SJCRH30 (cell line): ENCODE measurements at places on chromosomes 16 and 17. TPM values are rescaled to one million over a fixed set of nuclear protein-coding genes. Genes with fewer than 3 reads are reported as not detected.
A peak's percentile ranks its signal among the peaks of the same experiment; 100 is the strongest.

DNA sequence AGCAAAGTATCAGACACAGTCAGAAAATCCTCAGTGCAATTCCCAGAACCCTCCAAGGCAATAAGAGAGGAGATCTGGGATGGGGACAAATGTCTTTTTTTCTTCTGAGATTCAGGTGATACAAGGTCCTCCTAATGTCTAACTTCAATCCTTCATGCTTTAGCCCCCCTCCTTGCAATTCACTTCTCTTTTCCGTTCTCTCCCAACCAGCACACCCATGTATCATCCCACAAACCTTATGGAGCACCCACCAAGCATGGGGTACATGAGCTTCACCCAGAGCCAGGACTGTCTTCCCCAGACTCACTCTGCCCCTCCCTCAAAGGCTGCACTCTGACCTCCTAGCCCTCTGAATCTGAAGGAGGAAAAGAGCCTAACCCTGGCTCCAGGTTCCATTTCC, 10.1 kb downstream of the HDAC5 start:
- no peak overlapping the region for H3K27ac ChIP-seq
- peaks cover 38% of the 10 kb centered on the region for H3K4me1 ChIP-seq
- DNase-seq, result no peak
- H3K4me3 ChIP-seq, result no peak overlapping the region

Gene C17orf100
- total RNA-seq, result 1.4 and 1.9 TPM in 2 replicates

DNA sequence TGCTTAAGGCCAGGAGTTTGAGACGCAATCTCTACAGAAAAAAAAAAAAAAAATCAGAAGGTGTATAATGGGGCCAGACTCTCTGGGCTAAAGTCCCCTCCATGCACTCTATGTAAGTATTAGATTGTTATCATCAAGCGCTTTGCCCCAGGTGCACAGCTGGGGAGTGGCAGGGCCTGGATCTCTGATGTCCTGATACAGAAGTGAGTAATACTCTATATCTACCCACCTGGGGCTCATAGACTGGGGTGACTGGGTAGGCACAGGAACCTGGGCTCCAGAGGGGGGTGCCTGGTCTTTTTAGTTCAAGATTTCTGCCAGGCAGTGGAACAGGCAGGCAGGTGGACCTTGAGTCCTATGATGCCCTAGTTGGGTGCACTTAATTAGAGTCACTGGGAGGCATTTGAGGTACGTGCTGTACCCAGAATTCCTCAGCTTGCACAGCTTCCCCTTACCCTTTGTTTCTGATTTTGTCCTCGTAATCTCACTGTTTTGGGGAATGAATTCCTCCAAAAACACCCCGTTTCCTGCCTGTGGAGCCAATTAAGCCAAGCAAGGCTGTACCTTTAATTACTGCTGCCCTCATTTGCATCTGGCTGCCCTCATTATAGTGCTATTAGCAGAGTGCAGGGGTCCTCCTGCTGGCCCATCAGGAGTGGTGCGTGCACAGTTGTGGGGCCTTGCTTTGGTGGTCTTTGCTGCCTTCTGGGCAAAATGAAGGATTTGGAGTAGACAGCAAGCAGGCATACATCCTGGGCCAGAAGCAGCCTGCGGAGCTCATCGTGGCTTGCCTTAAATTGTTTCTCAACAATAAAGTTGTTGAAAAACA, 239.0 kb downstream of the SNX29 start:
- no peaks in the 10 kb centered on the region for H3K36me3 ChIP-seq
- no peak overlapping the region for H3K27ac ChIP-seq
- no peaks in the 10 kb centered on the region for H3K27me3 ChIP-seq
- H3K4me3 ChIP-seq, result no peak overlapping the region
- DNase-seq, result peak; percentile 37

Gene OR2C1
- total RNA-seq, result not detected in 2 replicates

Gene TMIGD1
- total RNA-seq, result not detected in 2 replicates

DNA sequence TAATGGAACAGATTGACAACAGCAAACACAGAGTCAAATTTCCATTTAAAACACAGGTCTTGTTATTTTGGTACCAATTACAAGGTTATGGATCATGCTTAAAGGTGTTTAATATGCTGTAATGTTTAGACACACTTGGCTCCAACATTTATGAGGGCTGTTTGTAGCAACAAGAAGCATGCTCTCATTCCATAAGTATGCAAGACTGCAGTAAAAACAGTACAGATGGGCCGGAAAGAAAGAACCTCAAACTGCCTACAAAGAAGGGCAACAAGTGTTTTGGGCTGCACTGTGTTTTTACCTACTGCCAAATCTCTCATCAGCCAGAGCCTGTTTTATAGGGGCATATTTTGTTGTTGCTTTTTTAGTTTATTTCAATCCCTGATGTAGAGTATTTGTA, 100.5 kb upstream of the HS3ST3A1 start:
- DNase-seq, result no peak
- H3K4me3 ChIP-seq, result no peak overlapping the region
- 0 out of 2 replicates have a peak, but pooled peaks cover 2% of the 10 kb centered on the region for H3K4me1 ChIP-seq
- H3K27ac ChIP-seq, result no peak overlapping the region

Gene PRDM7
- total RNA-seq, result not detected in 2 replicates

Gene CUEDC1
- total RNA-seq, result 11.6 and 14.4 TPM in 2 replicates

- no peak overlapping the region for H3K27ac ChIP-seq
- no peaks in the 10 kb centered on the region for H3K27me3 ChIP-seq
- peaks cover 29% of the 10 kb centered on the region for H3K4me1 ChIP-seq
Measured at GRCh38 chr17:37478187-37478586, 11.5 kb upstream of the DUSP14 start.

DNA sequence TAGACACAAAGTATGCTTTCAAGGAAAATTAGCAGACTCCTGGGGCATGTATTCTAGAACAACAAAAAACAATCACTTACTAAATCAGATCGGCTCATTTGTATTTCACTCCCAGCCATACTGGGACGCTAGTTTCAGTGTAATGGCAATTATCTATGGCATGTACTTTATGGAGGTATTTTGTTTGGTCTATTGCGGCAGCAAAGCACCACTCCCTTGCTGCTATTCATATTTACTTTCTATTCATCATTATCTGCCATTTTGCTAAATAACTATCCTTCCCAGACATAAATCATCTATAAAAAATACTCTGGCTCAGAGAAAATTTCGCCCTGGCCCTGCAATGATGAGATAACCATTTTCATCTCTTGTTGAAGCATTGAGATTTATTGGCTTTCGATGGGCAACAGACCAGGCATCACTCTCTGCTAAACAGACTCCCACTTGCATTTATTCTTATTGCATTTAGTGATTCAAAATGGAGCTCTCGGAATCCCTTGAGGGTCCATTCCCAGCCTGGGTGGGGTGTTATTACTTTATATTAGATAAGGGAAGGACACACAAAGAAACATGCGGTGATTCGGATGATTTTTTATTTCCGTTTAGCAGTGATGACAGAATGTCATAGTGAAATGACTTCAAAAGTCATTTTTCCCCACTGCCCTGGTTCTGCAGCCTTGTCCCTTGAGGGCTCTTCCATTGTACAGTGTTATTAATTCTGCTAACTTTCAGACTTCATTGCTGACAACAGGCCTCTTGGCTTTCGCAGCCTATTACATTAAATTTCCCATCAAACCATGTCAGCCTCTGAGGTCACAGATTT, 225.8 kb downstream of the IRX3 start:
- H3K4me3 ChIP-seq, result no peak overlapping the region
- H3K27ac ChIP-seq, result no peak overlapping the region
- H3K27me3 ChIP-seq, result no peaks in the 10 kb centered on the region
- DNase-seq, result no peak
- H3K36me3 ChIP-seq, result no peaks in the 10 kb centered on the region

DNA sequence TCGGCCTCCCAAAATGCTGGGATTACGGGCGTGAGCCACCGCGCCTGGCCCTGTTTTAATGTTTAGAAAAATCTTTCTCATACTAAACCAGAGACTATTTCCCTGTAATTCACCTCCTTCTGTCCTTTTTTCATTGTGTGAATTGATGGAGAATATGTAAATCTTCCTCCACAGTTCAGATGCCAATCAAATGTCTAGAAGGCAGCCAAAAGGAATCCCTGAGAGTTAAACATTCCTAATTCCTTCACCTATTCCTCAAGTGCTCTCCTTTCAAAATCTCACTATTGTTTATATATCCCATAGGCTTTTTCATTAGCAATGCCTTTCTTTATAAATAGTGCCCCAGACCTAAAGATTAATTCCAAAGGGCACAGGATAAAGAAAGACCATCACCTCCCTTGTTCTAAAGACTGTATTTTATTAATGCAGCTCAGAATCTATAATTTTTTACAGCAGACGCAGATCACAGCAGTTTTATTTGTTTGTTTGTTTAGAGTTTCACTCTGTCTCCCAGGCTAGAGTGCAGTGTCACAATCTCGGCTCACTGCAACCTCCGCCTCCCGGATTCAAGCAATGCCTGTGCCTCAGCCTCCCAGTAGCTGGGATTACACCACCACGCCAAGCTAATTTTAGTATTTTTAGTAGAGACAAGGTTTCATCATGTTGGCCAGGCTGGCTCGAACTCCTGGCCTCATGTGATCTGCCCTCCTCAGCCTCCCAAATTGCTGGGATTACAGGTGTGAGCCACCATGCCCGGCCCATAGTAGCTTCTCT, 30.5 kb downstream of the COPZ2 start:
- no peaks in the 10 kb centered on the region for H3K27me3 ChIP-seq
- no peaks in the 10 kb centered on the region for H3K36me3 ChIP-seq
- DNase-seq, result no peak
- no peak overlapping the region for H3K27ac ChIP-seq
- H3K4me1 ChIP-seq, result peaks cover 41% of the 10 kb centered on the region

- no peaks in the 10 kb centered on the region for H3K27me3 ChIP-seq
- DNase-seq, result no peak
- no peak overlapping the region for H3K27ac ChIP-seq
Measured at GRCh38 chr16:65534121-65534528, 412.3 kb upstream of the CDH11 start.

- DNase-seq, result no peak
- H3K36me3 ChIP-seq, result no peaks in the 10 kb centered on the region
- no peak overlapping the region for H3K4me3 ChIP-seq
- H3K27me3 ChIP-seq, result no peaks in the 10 kb centered on the region
Measured at GRCh38 chr17:39236450-39236927, 10.7 kb upstream of the STAC2 start.

Gene PGP
- total RNA-seq, result 13.1 and 14.2 TPM in 2 replicates

GRCh38 chr16:80389338-80389737, 151.5 kb upstream of the DYNLRB2 start:
- H3K4me3 ChIP-seq, result no peak overlapping the region
- DNase-seq, result no peak
- no peaks in the 10 kb centered on the region for H3K27me3 ChIP-seq
- H3K4me1 ChIP-seq, result no peaks in the 10 kb centered on the region

Gene CCDC40
- total RNA-seq, result 8.8 and 11.3 TPM in 2 replicates
